ENCODE measurements at places on chromosomes 7 and 10.

DNA sequence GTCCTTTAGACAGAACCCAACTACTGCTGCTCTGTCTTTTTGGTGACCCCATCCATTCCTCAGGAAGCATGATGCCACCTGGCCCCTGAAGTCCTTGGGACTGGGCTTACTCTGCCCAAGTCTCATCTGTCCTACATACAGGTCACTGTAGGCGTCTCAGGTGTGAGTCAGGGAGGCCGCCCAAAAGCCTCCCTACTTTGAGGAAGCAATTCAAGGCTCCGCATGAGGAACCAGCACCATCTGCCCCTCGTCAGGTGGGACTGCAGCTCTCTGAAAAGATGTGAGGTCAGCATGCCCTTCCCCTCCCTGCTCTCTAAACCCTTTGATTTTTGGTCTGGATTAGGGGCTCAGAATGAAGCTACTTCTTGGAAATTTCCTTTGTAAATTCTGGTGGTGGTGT is 354.8 kb downstream of the CXCL12 start:
- DNase-seq: no peak

DNA sequence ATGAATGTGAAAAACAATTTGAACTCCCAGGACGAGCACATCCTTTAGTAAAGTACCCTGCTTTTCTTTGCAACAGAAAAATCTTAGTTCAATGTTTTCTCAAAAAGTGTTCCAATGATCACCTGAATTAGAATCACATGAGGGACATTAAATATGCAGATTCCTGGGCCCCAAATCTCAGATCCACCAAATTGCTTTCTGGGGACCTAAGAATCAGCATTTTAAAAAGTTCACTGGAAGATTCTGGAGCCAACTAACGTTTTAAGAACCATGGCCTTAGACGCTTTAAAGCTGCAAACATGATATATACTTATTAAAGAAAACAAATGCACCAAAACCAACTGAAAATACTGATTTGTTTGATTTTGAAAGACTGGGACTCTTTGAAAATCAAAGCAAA is 143.4 kb upstream of the TMEM168 start:
- DNase-seq: no peak

DNA sequence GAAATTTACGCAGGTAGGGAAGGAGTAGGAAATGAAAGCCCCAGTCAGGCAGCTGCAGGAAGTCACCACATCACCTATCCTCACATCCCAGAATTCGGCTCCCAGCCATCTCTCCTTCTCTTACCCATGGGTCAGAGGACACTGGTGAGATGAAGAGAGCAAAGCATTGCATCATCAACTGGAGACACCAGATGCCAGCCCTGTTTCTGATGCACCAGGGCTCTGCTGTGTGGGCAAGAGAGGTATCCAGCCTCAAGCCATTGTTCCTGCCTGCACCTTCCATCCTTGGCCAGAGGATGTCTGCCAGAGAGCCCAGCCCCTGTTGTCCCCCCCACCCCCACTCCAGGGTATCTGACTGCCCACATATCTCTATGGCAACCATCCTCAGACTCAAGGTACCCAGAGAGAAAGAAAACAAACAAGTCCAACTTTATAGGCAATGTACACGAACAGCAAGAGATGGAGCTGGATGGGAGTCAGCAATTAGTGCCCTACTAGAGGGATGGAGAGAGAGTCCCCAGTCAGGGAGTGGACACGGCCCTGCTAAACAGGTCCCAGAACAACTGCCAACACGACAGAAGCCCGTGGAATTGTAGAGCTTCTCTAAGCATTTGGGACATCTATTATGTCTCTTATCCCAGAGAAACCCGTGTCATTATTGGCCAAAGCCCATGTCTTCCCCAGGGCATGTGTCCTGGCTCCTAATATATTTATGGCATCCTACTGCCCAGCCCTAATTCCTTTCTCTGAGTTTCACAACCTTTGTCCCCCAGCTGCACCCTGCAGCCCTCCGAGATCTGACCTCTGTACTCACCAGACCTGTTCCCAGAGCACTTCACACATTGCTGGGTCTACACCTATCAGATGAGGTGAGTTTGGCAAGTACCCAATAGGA is 2.8 kb downstream of the CAMK2G start:
- no peak for DNase-seq

DNA sequence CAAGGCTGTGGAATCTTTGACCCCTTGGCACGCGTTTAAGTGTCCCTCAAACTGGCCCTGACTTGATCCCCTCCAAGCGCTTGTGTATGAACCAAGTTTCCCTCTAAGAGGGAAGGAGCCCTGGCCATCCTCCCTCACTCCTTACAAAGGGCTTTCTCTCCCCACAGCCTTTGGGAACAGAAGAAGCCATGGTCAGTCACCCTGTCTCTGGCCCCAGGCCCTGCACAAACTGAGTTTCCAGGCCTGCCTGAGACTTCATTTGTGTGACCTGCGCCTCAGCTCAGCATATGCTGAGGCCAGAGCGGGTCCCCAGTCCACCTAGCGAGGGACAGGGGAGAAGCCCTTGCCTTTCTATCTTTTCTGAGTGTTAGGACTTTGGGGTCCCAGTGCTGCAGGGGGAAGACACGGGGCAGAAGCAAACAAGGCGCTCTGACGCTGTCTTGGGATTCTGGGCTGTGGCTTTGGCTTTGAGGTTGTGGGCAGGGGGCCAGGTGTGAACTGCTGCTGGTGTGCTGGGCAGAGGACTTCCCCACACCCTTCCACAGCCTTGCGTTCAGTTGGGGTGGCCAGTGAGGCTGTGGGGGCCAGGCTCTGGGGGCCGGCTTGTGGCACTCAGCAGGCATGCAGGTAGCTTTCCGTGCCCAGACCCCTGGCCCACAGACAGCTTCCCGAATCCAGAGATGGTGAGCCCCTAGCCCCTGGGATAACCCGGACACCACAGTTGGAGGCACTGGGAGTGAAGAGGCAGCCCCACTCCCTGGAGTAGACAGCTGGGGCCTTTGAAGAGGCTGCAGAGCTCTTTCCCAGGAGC is 1.5 kb downstream of the RET start:
- DNase-seq: peak; percentile 29

DNA sequence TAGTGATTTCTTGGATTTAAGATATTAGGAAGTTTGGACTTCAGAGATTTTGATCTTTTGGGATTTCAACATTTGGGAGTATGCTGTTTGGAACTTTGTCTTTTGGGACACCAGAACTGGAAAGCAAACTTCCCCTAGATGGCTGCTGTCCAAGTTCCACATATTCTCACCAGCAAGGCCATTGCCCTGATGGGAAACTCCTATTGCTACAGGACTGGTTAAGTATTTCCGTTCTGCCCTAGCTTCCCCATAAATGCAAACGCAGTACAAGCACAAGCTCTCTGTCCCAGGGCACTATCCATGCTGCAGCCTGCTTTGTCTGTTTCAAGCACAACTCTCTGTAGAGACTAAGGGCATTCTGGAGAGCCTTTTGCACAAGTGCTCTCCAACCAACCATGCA is 79.3 kb upstream of the SLC25A13 start:
- DNase-seq: peak; percentile 15

- peak; percentile 17 for DNase-seq
These were observed 253.9 kb downstream of the OTUD1 start for GRCh38 chr10:23692736-23693135.

GRCh38 chr7:66016131-66016461 is 34.1 kb upstream of the GUSB start:
- DNase-seq: no peak

DNA sequence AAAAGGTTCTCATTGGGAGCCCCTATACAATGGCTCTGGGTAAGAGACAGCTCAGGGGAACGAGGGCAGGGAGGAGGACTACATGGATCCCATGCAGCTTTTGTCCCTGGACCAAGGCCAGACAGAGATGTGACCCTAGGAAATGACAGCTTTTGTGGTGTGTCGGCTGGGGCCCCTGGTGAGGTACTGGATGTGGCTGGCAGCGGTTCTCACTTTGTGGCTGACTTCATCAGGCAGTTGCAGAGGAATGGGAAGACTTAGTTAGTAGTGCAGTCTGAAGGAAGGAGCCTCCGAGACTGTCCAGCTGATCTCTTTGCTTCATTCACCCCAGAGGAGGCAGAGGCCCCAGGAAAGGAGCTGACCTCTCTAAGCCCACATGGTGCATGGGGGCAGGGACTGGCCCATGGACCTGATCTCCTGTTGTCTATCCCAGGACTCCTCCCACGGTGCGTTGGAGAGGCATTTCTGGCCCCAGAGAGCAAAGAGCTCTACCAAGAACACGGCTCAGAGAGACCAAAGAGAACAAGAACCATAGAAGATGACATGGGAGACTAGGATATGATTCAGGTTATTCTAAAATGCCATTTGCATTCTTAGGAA is 202.9 kb downstream of the RPS24 start:
- no peak for DNase-seq

DNA sequence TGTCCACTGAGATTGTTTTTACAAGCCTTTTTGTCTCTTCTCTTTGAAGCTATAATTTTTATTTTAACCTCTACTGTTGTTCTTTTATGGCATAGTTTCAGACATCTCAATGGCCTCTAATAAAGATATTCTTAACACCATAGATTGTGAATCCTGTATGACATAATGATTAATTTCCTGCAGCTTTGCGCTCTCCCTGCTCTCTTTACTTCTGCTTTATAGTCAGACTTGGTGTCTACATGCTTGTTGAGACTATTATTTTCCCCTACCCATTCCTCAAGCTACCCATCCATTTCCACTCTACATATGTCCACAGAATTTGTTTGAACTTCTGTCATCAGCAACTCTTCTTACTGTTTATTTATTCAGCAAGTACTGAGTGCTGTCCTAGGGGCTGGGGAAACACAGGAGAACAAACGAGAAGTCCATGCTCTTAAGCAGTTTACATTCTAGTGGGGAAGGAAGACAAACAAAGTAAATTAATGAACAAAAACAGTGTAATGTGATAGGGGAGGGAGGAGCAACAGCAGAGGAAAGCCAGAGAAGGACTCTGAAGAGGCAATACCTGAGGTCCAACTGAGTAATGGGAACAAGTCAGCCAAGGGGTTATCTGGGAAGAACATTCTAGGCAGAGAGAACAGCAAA is 110.1 kb downstream of the CDK14 start:
- DNase-seq: no peak

GRCh38 chr10:28463676-28464395 is 69.1 kb upstream of the WAC start:
- no peak for DNase-seq
